ENCODE measurements at places on chromosomes 6 and 20.

DNA sequence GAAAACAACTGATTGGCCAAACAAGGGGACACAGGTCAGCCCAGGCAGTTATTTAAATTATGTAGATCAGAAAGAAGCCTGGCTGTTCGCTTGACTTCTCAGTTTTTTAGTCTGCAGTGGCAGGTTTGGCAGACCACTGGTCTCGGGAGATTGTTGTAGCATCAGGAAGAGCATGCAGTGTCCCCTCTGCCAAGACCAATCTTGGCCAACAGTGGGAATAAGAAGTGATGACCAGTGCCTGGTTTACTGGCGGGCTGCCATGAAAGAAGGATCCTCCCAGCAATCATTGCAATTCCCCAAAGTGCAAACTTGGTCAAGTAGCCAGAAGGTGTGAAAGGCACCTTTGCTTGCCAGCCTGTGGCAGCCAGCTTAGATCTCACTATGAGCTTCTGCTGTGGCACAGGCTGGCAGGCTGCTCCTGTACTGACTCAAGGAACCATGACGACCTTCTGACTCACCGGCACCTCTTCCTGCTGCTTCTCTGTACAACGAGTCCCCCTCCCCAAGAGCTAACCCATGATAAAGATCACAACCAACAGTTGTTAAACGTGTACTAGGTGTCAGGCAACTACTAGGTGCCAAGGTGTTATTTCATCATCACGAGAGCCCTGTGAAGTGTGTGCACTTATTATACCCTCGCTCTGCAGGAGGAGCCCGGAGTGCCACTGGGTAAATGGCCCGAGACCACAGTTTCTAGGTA is 76.8 kb upstream of the DUSP22 start:
- peak; percentile 43 for DNase-seq

- no peak for DNase-seq
Measured at GRCh38 chr6:6651335-6651734, 62.8 kb downstream of the LY86 start.

DNA sequence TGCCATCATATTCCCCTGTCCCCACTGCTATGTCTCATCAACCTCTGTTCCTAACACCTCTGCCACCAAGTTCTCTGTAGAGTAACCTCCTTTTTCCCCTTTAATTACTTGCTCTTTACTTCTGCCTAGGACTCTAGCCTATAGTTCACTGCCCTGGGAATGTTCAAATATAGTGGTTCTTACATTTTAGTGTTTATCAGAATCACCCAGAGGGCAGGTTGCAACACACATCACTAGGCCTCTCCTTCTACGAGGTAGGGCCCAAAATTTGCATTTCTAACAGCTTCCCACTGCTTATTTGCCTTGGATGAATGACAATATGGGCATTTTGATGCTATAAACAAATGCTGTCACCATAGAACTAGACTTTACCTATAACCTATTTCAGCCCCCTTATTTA is 23.1 kb upstream of the C6orf141 start:
- DNase-seq, result no peak

DNA sequence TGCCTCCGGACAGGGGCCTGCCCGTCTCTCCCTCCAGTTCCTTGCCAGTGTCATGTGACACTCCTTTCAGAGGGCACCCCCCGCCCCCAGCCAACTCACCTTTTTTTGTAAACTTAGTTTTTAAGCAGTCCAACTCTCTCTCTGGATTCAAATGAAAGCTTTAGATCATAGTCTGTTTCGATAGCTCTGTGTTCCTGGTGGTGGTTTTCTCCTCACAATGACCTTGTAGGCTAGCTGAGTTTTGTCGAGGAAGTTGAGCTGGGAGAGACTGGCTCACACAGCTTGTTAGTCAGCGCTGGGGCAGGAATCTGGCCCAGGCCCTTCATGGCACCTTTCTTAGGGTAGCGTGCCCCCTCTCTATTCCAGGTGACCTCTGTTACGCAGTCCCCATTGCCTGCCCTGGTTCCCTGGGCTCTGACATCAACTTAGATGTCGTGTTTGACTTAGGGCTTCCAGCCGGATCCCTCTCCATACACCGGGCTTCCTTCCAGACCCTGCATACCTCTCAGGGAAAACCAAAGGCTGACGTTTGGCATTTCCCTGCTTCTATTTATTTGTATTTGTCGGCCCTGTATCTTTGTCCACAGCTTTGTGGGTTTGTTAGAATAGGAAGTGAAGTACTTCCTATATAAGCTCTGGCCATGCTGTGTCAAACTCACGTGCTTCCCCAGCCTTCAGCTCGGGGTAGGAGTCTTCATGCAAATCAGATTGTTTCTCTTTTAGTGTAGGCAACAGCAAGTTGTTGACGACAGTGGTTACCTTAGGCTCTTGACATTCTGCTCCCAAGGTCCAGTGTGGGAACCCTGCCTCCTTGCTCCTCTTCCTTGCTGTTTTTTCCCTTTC is 12.7 kb downstream of the IGF2R start:
- DNase-seq, result no peak

DNA sequence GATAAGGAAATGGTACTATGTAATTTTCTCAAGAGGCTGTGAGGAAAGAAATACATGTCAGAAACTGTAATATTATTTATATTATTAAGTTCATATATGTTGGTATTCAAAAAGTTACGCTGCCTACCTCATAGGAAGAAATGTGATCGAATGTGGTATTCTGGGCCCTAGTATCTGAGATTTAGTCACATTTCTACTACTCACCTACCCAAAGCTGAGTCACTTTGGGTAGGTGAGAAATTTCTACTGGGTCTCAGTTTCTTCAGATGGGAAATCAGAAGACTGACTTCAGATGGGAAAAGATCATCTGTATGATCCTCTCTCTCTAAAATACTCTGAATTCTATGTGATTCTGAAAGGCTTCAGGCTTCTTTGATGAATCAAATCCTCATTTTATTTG is 411.0 kb downstream of the SYNE1 start:
- DNase-seq, result no peak

DNA sequence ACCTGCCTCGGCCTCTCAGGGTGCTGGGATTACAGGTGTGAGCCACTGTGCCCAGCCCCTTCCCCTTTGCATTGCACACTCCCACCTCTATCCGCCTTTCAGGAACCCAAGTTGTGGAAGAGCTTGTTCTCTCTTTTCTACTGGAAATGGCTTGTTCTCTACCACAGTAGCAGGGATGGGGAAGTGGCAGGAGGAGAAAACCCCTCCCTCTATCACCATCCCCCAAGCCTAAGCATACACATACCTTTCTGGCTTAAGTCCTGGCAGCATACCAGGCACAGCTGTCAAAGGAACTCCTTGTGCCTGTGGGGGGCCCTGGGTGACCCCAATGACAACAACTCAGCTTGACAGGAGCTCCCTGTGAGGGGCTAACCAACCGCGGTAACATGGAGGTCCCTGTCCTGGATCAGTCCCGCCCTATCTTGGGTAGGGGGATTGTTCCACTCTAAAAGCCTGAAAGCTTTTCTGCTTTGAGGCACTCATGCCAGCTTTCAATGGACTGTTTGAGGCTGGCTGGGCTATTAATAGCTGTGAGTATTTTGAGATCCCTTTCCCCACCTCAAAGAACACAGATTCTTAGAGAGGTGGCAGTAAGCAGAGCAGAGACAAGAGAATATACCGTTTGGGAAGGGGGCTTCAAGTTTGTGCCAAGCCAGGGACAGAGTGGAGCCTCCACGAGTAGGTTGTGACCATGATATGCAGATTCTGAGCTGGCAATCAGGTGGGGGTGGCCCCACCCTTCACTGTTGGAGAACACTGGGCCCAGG is 2.3 kb downstream of the KLHDC3 start:
- no peak for DNase-seq

- DNase-seq, result no peak
Measured at GRCh38 chr6:105609375-105609991, 206.6 kb upstream of the PREP start.

DNA sequence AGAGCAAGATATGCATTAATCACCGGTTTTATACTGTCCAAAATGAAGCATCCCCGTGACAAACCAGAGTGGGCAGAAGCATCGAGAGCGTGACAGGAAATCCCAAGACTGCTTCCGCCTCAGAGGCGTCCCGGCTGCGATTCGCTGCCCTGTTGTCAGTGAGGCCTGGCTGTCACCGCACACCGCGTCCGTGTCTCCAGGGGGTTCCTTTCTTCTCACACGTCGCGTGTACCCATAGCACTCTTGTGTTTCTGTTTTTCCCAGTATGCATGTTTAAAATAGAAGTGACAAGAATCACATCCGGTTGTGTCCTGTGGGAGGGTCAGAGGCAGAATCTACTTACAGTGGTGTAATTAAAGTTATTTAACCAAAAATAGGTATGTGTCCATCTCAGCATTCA is 8.3 kb upstream of the ADRM1 start:
- no peak for DNase-seq

- DNase-seq, result no peak
Measured at GRCh38 chr6:140153703-140154102, 779.3 kb upstream of the CITED2 start.

GRCh38 chr20:41453010-41453950 is 86.7 kb upstream of the EMILIN3 start:
- DNase-seq, result no peak

DNA sequence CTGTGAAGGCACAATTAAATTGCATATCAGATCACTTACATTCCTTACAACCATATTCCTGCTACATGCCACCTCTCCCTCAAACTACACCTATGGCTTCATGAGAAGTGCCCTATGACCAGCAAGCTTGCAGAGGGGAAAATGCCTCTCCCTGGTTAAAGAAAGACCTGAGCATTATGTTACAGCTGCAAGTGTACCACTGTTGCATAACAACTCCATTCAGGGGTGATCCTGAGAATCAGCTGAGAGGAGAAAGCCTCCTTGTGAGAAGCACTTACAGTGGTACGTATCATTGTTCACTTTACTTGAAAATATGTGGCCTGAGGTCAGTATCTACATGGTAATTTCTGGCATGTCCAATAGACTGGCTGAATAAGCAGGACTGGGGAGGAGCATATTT is 20.0 kb downstream of the PDSS2 start:
- no peak for DNase-seq

DNA sequence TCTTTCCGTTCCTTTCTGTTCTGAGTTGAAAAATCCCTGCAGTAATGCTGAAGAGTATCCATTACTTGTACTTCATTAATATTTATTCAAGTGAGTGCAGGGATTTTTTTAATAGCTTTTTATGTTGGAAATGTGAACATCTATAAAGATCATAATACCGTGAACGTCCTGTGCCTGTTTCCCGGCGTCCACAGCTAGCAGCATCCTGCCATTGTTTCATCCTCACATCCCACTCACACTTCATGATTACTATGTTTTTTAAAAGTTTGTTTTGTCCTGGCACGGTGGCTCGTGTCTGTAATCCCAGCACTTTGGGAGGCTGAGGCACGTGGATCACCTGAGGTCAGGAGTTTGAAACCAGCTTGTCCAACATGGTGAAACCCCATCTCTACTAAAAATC is 54.3 kb downstream of the SASH1 start:
- no peak for DNase-seq

GRCh38 chr6:90715093-90715655 is 128.3 kb upstream of the MAP3K7 start:
- no peak for DNase-seq

DNA sequence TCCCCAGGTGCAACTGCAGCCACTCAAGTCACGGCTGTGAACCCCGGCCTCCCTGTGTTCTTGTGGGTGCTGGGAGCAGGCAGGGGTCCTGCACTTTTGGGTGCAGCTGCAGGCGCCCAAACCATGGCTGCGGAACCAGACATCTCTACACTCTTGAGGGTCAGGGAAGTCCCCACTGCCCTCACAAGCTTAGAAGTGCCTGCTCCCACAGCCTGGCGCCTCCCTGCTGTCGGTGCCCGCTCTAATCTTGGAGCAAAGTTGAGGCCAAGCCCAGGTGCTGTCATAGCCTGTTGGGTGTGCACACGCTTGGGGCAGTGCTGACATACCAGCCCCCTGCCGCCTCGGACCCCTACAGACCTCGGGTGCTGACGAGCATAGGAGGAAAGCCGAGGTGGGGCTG is 6.2 kb downstream of the DEFB132 start:
- DNase-seq, result no peak

- DNase-seq, result no peak
Measured at GRCh38 chr6:7392402-7392801, 2.8 kb downstream of the RIOK1 start.

- no peak for DNase-seq
Measured at GRCh38 chr6:118865100-118865391, 28.9 kb upstream of the ASF1A start.

DNA sequence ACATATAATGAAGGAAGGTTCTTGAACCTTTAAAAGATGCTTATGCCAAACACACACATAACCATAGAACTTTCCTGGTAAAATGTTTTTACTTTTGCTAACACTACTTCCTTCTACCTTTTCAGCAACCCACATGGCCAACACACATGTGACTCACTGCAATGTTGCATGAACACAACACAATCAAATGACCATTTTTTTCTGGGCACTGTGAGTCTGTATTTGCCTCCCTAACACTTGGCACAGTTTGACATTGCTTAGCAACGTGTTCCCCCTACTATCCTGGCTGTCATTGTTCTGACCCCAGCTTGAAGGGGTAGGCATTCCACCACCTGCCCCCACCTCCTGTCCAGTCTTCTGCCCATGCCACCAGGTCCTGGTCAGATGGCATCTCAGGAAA is 204.8 kb upstream of the PRND start:
- no peak for DNase-seq

GRCh38 chr20:4946585-4946984 is 54.7 kb downstream of the SLC23A2 start:
- DNase-seq, result no peak

GRCh38 chr6:139165324-139165723 is 30.4 kb downstream of the HECA start:
- DNase-seq, result no peak
